Breast epithelium (tissue), 4 donors: ENCODE measurements at places on chromosomes 6 and 20. TPM values are rescaled to one million over a fixed set of nuclear protein-coding genes. Genes with fewer than 3 reads are reported as not detected.

GRCh38 chr6:98054453-98054852 is 771.4 kb upstream of the MMS22L start:
- DNase-seq, result no peak

- DNase-seq, result no peak
Measured at GRCh38 chr20:44457016-44457415, 18.7 kb upstream of the TTPAL start.

GRCh38 chr6:38216451-38216850 is 396.9 kb downstream of the ZFAND3 start:
- no peak for DNase-seq

DNA sequence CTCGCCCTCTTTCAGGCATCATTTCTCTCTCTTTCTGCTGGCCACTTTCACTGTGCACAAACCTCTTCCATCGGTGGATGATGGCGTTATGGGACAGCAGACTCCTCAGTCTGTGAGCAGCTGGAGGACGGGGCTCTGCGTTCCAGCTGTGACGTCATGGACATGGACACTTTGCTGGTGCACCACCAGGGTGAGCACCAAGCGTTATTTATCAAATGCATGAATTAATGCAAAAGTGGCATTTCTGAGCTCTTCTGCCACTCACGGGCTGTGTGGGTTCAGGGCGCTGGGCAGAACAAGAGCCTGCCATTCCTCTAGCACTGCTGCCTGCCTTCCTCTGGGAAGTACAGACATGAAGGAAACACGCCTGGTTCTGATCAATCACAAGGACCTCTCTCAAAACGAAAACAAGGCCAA is 82.9 kb upstream of the MPC1 start:
- DNase-seq, result no peak

GRCh38 chr20:17615645-17616479 is 46.0 kb downstream of the DSTN start:
- DNase-seq, result no peak

MRAP2 gene
- 0.16 TPM for total RNA-seq

DNA sequence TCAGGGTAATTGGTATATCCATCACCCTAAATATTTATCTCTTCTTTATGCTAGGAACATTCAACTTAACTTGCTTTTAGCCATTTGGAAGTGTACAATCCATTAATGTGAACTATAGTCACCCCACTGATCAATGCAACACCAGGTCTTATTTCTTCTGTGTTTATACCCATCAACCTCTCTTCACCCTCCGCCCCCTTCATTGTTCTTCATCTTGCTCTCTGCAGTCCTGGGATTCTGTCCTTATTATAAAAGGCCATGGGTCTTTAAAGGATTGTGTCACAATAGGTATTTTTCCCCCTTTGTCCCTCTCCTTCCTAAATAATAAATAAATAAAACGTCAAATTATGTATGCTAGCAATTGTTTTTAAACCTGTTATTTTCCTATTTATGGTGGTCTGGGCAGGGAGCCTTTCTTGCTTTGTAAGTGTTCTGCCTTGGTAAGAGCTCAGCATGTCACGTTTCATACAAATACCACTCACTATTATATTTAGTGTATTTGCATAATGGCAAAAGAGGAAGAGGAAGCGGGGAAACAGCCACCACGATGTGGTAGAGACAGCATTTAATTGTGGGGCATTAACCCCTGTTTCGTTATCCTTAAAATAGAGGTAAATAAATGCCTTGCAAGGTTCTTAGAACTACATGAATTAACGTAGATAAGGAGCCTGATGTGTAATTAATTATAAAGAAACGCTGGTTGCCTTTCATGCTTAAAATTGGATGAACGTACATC is 1.9 kb downstream of the ABRACL start:
- no peak for DNase-seq

TINAG gene
- total RNA-seq, result not detected

DNA sequence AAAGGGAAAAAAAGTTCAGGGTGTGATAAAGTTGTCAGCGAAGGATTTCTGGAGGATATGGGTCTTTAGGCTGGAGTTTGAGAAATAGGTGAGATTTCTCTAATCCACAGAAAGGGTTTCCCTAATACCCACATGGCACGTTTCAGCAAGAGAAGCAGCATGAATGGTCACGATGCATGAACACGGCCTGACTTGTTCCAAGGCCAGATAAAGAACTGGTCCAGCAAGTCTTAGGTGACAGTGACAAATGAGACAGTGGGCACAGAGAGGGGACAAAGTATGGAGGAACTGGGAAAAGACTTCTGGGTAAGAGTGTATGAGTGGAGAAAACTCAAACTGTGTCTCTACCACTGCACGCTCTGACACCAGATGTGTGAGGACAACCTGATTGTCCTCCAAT is 262.0 kb upstream of the FOXQ1 start:
- DNase-seq, result no peak

DNA sequence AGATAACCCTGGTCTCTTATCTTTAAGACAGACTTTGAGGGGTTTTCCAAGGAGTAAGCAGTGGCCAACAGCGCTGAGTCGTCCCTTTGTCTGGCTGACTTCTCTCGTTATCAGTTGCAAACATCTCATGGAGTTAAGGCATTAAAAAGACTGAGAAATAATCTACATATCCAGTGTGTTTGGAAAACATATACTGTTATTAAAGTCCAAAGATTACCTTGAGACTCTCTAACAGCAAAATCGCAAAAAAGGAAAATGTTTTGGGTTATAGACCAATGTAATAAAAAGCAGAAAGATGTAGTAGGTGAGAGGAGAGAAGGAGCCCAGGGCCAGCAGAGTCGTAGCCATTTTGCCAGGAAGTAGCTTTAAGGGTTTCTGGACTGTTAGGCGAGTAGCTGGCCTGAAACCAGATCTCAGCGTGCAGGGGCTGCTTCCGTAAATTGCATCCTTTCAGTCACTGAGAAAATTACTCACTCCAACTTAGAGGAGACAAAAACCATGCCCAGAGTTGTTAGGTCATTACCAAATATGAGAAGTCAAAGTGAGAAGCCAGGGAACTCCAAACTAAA is 24.6 kb downstream of the MYLK4 start:
- DNase-seq, result no peak

MUC21 gene
- total RNA-seq, result not detected

GRCh38 chr6:109239651-109240321 is 142.5 kb downstream of the CD164 start:
- no peak for DNase-seq
